ENCODE measurements at places on chromosomes 12 and 14.

DNA sequence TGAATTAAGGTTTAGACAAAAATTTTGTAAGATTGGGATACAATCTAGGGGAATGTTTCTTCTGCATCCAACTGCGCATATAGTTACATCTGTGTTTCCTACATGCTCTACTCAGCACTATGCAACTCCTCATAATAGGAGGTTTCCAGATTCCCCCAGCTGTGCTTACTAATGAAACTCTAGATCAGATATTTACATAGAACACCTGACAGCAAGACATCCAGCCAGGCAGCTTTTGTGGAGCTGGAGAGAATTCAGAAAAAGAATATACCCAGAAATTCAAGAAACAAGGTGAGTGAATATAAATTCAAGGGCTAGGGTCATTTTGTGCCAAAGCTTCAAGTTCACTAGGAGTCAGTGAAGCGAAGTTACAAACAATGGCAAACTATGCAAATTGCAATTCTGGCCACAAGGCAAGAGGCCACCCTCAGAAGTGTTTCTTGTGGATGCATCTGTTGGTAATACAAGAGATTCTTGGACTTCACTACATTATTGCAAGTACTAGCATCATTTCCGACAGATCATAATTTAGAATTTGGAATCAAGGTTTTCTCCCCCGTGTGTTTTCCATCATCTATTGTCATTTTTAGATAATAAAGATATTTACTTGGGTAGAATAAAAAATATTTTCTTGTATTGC is 341.2 kb upstream of the NAV3 start:
- no peak for DNase-seq

DNA sequence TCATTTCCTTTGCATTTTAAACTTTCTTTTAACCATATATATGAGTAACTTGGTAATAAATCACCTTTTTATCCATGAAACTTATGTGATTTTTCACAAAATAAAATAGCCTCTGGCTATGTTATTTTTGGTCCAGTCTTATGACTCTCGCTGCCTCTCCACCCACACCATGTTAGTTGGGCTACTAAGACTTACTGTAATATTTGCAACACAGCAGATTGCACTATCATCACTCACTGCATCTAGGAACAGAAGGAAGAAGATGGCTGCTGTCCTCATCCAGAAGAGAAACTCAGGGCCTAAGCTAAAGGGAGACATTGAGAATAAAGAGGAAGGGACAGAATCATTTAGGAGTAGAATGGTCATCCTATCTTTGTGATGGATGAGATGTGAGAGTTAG is 12.6 kb upstream of the B4GALNT3 start:
- no peak for DNase-seq

DNA sequence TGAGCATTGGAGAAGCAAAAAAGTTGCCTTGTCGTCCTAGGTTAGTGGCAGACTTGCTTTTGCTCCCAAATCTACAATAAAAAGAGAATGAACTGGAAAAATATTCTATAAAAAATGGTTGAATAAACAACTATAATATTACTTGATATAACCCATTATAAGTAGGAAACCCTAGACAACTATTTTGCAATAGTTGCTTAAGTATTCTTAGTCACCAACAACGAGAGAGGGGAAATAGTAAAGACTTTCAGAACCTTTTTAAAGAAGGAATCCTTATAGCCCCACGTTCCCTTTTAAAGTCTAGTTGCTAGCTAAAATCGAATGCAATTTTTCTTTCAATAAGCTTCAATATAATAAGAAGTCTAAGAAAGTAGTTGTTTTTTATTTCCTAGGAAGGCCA is 17.5 kb downstream of the AQP6 start:
- DNase-seq: no peak

GRCh38 chr14:100837805-100838350 is 12.0 kb downstream of the MEG3 start:
- DNase-seq: no peak

DNA sequence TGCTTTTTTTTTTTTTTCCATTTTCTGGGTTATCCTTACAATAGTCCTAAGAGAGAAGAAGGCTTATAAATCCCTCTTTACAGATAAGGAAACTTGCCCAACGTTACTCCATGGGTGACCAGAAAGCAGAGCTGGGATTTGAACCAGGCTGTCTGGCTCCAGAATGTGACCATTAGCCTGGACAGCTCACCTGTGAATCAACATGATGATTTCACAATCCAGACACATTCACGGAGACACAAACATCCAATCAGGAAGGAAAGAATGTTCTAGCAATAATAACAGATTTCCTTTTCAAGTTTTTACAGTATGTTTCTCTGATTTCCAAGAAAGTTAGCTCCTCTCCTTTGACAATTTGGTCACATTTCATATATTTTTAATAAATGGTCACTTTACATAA is 118.3 kb downstream of the GALC start:
- DNase-seq: no peak

GRCh38 chr14:42944284-42944683 is 1337.6 kb downstream of the LRFN5 start:
- DNase-seq: no peak

DNA sequence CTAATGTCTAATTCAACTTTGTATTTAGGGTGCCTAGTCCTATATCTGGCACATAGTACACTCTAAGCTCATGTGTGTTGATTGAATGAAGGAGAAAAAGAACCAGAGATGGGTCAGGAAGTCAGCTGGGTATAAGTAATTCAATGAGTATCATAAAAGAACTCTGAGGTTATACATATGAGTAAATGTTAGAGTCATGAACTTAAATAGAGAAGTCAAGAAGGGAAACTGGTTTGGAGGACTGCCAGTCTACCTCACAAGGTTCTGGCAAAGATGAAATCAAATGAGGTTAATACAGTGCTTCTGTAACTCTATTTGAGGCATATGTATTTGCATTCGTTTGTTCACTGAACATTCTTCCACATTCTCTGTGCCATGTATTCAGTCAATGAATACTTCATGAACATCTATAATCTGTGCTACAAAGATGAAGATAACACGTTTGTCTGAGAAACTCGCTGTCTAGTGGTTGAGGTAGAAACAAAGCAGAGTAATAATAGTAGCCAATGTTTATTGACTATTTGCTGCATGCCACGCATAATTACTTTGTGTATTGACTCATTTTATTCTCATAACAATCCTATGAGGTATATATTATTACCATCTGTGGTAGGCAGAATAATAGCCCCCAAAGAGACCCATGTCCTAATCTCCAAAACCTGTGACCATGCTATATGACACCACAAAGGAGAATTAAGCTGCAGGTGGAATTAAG is 88.9 kb downstream of the PTGER2 start:
- DNase-seq: no peak

GRCh38 chr12:45208604-45209487 is 7.0 kb upstream of the ANO6 start:
- DNase-seq: no peak

- peak; percentile 27 for DNase-seq
Observed at GRCh38 chr12:119005913-119006312, 24.6 kb downstream of the SRRM4 start.

- DNase-seq: no peak
Observed at GRCh38 chr14:93011650-93012325, 88.8 kb downstream of the CHGA start.

- no peak for DNase-seq
Observed at GRCh38 chr14:77058117-77058516, 29.6 kb upstream of the IRF2BPL start.

GRCh38 chr14:38143659-38144505 is 63.8 kb upstream of the SSTR1 start:
- peak; percentile 57 for DNase-seq
